ENCODE measurements at places on chromosomes 16 and 17.

DNA sequence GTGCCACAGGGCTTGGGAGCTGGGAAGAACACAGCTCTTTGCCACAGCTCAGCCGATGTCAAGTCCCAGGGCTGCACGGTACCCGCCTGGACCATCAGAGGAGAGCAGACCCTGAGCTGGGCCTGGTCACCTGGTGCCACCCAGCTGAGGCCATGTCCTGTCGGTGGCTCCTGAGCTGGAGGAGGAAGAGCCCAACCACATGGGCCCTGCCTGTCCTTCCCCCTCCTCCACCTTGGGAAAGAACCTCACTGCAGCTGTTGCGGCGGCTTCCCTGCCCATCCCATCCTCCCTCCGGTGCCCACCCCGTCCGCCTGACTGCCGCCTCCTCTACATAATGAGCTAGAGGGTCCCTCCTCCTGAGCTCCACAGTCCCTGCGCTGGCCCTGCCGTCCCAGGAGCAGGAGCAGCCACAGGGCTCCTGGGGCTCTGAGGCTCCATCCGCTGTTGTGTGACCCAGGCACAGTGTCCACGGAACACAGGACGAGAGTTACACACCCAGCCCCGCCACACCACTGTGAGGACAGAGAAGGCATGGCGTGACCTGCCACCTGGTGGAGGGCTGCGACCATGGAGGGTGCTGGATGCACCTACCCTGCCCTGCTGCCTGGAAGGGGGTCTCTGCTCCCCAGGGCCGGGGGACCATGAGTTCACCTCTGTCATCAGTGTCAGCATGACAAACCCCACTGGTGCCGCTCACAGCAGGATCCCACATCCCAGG, 21.4 kb upstream of the CHMP6 start:
- DNase-seq: no peak

- DNase-seq: no peak
These were observed 1.2 kb downstream of the NEUROD2 start for GRCh38 chr17:39606434-39607056.

DNA sequence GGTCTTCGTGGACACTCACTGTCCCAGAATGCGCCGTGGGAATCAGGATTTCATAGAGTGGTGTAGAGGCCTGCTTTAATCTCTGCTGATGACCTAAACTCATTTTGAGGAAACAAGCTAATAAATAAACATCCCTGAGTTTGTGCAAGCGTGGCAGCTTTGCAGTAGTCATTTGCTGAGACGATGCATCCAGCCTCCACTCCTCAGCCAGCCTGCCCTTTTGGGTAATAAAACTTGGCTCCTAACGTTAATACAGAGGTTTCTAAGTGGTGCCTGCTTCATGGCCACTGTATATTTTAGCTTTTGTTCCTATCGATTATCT, 1.3 kb downstream of the DGKE start:
- no peak for DNase-seq

DNA sequence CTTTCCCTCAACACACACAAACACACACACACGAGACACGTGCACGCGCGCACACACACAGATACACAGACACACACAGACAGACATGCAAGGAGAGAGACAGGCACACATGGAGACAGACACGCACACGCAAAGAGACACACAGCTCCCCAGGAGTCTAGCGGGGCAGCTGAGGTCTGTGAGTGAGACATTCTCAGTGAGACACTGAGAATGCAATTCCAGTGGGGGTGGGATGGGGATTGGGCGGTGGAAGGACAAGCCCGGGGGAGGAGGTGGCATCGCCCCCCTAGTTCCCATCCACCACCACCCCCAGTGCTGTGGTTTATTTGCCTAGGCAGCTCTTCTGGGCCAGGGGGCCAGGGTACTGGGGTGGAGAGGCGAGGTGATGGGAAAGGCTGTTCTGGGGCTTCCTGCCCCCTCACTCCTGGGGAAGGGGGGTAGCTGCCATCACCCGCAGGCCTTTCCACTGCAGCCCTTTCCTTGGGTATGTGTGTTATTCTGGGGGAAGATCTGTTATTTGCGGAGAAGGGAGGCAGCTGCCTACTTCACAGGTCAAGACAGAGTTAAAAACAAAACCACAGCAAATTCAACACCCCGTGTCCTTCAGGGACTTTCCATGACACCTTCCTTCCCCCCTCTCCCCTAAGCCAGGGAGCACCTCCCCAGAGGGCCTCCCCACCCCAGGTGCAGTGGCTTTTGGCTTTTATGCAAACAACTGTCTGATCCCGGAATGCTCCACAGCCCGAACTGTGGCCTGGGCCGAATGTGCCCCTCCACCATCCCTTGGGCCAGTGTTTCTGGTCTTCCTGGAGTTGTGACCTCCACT, 18.0 kb downstream of the GRB7 start:
- no peak for DNase-seq

- DNase-seq: no peak
These were observed 18.4 kb upstream of the STAC2 start for GRCh38 chr17:39244016-39244599.

DNA sequence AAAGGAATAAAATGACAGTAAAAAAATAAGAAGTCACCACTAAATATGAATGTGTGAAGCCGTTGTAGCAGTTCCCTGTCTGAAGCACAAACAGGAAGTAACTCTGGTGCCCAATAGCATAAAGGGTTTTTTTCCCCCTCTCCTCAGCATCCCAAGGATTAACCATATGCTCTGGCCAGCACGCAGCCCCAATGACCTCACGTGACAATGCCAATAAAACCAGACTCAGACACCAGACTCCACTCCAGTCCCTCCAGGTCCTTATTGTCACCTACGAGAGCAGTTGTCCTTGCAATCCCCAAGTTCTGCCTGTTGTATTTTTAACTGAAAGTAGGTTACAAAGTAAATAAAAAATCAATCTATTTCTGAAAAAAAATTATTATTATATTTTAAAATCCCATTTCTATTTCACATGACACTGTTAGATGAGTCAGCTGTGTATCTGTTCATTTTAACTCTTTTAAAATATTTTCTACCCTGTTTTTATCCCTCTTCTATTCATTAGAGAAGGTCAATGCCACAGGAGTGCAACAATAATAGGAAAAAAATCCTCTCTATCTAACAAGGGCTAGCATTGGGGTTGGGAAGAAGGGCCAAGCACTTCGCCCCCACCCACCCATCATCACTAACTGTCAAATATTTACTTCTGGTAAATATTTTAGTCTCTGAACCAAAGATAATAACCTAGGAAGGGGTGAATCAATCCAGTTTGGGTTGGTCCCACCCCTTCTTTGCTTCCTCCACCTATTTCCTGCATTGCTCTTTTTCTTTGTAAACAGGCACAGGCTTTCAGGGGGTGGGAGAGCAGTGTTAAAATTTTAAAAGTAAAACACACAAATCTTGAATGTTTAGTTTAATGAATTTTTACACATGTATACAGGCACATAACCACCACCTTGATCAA, 6.6 kb downstream of the PRAC1 start:
- peak; percentile 60 for DNase-seq
